ENCODE measurements at places on chromosomes 13 and 19.
A peak's percentile ranks its signal among the peaks of the same experiment; 100 is the strongest.

DNA sequence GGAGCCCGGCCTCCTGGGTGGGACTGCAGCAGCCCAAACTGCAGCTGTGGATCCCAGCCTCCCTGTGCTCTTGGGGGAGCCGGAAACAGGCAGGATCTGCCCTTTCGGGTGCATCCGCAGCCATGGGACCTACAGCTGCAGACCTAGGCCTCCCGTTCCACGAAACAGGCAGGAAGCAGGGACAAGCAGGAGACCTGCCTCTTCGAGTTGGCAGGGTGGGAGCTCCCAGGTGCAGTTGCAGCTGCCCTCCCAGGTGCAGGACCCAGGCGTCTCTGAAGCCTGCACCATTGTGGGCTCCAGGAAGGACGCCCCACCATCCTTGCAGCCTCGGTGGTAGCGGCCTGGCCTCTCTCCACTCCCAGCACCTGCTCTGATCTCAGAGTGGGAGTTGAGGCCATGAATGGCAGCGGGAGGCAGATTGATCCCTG, 189.0 kb upstream of the KLHL1 start:
- DNase-seq, result no peak

DNA sequence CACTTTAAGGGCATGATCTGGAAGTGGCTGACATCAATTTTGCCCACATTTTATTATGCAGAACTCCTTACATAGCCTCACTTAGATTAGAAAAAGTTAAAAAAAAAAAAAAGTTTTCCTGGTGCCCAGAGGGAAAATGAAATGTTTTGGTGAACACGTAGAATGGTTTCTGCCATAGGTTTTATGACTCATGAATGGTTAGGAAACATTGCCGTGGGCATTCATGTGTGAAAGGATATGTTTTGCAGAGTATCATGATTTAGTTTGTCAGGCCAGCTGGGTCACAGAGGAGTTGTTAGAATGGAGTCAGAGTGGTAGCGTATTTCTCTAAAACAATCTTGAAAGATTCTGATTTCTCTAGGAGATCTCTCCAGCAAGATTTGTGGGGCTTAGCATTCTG, 133.8 kb downstream of the MRPL57 start:
- no peak for DNase-seq

DNA sequence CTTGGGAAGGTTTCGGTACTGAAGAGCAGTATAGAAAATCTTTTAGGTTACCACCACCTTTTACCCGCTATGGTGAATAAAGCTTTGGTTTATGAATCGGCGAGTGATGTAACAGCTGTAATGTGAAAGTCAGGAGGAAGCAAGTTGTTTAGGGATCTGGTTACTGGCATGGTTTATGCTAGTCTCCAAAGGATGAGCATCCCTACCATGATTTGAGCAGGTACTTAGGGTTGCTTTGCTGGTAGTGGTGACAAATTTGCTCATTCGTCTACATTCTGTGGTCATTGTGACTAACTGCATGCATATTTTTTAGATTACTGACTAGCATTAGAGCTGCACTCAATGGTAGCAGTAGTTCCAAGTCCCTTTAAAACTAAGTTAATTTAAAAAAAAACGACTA, 104.1 kb downstream of the FRY start:
- DNase-seq, result no peak

DNA sequence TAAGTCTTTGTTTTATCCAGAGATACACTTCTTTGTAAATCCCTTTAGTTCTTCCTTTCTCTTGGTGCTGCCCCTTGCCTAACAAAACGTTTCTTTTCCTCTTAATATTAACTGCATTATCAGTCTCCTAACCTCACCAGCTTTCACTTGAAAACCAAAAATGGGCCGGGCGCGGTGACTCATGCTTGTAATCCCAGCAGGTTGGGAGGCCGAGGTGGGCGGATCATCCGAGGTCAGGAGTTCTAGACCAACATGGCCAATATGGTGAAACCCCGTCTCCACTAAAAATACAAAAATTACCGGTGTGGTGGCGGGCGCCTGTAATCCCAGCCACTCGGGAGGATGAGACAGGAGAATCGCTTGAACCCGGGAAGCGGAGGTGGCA, 329.8 kb upstream of the MIR17HG start:
- peak; percentile 34 for DNase-seq

DNA sequence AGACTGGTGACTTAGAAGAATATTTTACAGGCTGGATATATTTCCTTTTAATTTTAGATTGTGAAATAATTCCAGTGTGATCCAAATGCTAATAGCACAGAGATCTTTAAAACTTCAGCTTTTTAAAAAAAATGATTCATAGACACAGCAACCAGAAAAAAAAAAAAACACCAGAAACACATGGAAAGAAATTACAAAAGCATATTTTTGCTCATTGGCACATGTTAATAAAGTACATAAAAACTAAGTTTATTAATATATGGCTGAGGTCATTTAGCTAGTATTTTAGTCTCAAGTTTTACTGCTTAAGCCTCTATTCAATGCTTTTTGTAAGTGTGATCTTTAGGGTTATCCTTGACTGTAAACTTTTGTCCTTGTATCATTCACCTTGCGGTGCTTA, 577 bp downstream of the MYO16 start:
- DNase-seq, result no peak

DNA sequence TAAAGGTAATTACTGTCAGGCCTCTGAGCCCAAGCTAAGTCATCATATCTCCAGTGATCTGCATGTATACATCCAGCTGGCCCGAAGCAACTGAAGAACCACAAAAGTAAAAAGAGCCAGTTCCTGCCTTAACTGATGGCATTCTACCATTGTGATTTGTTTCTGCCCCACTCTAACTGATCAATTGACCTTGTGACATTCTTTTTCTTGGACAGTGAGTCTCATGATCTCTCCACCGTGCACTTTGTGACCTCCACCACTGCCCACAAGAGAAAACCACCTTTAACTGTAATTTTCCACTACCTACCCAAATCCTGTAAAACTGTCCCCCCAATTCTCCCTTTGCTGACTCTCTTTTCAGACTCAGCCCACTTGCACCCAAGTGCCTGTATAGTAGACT, 17.2 kb upstream of the CXCL17 start:
- no peak for DNase-seq

- DNase-seq, result no peak
Measured at GRCh38 chr13:49584771-49585182, 581 bp downstream of the RCBTB1 start.

- no peak for DNase-seq
Measured at GRCh38 chr13:76958841-76959432, 10.6 kb downstream of the ACOD1 start.

DNA sequence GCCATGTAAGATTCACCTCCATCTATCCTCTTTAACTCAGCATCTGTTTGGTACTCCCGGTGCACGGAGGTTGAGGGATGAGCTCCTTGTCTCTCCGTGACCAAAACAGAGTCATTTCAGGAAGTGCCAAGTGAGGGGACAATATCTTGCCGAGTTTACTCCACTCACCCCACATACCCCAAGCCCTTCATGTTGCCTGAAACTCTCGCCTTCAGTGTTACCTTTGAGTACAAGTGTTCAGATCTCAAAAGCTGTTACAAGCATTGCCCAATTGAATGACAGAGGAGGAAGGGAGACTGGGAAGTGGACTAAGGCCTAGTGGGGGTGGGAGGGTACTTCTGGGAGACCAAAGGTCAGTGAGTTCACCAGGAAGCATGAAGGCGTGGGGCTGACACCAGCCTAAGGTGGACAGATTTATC, 6.0 kb upstream of the SIGLEC12 start:
- DNase-seq, result no peak

GRCh38 chr13:52085421-52085820, 43.5 kb downstream of the NEK5 start:
- peak; percentile 40 for DNase-seq

Measured in left lung (tissue), 14 donors.